Endothelial cell (in vitro differentiated cells): ENCODE measurements at places on chromosomes 16 and 17. TPM values are rescaled to one million over a fixed set of nuclear protein-coding genes. Genes with fewer than 3 reads are reported as not detected.
A peak's percentile ranks its signal among the peaks of the same experiment; 100 is the strongest.

- no peak for DNase-seq
Observed at GRCh38 chr17:8377422-8377821, 918 bp upstream of the KRABD2 start.

- peak; percentile 43 for DNase-seq
Observed at GRCh38 chr16:56743840-56744239, 13.9 kb downstream of the NUP93 start.

The PIPOX gene
- 3.3 TPM for total RNA-seq

The JPT2 gene
- 180 TPM for total RNA-seq

The CCL17 gene
- total RNA-seq, result not detected

The SLC5A11 gene
- total RNA-seq, result not detected
